Fibroblast of skin of scalp (primary cell): ENCODE measurements at places on chromosomes 1 and 21.
A peak's percentile ranks its signal among the peaks of the same experiment; 100 is the strongest.

DNA sequence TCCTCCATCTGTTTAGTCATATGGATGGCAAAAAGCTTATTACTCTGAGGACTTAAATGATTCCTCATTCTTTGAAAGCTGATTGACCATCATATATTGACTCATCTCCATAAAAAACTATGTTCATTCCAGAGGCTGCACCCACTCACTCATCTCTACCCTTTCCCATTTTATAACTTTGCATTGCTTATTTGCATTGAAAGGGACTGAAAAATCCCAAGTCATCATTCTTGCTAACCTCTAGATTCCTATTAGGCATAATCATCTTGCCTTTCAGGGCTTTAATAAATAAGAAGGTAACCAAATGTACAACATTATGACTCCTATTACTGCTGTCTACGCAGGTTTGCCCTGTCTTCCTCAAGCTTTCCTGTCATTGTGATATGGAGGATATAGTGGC lies 1180.3 kb upstream of the B3GALT2 start:
- DNase-seq = peak; percentile 46

DNA sequence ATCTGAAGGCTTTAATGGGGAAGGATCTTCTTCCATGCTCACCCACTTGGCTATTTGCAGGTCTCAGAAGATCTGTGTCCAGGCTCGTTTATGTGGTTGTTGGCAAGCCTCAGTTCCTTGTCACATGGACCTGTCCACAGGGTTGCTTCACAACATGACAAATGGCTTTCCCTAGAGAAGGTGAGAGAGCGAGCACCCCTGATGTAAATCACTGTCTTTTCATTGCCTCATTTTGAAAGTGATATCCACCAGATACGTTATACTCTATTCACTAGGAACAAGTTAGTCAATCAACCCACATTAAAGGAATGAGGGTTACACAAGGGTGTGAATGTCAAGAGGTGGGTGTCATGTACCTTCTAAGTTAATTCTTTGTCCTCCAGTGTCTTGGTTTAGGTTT lies 433.3 kb downstream of the RPS6KC1 start:
- no peak for DNase-seq

- DNase-seq = no peak
These were observed at the start of gene GPR37L1 for GRCh38 chr1:202122639-202123335. TSS of gene GPR37L1 (plus strand) at chr1:202122917. CDS start at chr1:202122964, 47 bp downstream.

DNA sequence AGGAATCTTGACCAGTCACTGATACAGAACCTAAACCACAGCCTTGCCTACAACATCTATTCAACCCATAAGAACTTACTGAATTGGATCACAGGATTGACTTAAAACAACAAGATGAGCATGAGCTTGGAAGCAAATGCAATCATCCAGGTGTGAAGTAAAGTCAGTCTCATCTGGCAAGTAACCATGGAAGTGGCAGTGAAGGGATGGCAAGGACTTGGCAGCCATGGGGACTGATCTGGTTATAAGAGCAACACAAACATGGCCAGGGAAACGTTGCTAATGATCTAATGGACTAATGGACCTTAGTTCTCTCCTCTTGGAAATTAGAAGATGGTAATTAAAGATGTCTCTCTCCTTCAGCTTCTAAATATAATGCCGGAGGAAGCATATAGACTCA lies 133.1 kb downstream of the VAV3 start:
- no peak for DNase-seq

- no peak for DNase-seq
These were observed 54.2 kb downstream of the HSPG2 start for GRCh38 chr1:21882721-21883415.

DNA sequence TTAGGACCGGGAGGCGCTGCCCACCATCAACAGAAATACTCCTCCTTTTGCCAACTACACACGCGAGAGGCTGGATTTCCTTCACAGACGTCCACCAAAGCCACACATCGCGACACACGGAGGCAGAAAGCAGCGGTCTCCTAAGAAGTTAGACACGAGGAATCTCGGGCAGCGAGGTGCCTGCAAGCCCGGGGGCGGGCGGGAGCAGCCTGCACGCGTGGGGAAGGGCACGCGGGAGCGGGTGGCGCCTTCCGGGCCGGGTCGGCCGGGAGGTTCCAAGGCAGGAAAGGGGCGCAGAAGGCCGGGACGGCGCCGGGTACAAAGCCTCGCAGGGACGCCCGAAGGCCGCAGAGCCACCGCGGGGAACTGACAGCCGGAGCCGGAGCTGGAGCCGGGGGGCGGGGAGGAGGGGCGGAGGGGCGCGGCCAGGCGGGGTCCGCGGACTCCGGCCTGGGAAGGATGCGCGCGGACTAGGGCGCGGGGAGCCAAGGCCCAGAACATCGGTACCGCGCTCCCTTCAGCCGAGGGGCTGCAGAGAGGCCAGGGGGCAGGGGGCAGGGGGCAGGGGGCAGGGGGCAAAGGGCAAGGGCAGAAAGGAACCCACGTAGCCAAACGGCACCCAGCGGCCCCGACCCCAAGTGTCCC lies 722 bp downstream of the NPHP4 start:
- peak; percentile 20 for DNase-seq

GRCh38 chr1:93219443-93219842 lies 38.9 kb downstream of the CCDC18 start:
- DNase-seq = no peak

DNA sequence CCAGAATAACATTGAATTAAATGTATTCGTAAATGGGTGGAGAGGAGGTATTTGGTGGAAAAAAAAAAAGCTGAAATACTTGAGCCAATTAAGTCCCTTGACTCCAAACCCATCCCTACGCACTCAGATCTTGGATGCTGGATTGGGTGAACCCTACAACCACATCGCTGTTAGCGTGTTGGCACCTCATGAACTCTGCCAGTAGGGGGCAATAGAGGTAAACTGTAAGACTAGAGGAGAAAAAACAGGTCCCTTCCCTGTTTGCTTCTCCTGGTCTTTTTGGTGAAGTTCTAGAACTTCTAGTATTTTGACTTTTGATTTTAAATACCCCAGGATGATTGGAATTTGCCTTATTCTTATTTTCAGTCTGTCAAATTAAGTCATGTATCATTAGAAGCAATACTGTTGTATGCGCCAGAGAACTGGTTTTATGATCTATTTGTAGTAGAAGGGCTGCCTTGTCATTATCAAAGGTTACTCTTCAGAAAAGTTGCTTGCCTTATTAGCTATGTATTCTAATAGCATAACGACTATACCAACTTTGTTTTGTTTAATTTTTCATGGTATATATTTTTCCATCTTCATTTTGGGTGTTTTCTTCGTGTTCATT lies 1.9 kb upstream of the OR13G1 start:
- peak; percentile 1 for DNase-seq

DNA sequence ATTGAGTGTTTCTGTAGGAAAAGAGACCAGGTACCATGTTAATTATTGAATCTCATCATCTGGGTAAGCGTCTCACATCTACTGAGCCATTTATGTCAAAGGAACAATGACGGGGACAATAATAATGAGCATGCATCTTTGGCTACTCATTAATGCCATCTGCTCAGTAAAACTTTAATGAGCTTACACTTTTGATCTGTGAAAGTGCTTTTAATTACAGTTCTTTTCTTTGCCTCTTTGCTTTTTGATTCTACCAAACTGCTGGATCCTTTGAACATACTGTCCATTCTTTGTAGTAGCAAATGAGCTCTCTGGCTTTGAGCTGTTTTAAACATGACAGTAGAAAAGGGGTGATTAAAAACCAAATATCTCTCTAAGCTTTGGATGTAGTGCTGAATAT lies 181.2 kb upstream of the IVNS1ABP start:
- DNase-seq = no peak

- DNase-seq = no peak
These were observed 190.0 kb upstream of the SAMSN1 start for GRCh38 chr21:14736162-14736561.

DNA sequence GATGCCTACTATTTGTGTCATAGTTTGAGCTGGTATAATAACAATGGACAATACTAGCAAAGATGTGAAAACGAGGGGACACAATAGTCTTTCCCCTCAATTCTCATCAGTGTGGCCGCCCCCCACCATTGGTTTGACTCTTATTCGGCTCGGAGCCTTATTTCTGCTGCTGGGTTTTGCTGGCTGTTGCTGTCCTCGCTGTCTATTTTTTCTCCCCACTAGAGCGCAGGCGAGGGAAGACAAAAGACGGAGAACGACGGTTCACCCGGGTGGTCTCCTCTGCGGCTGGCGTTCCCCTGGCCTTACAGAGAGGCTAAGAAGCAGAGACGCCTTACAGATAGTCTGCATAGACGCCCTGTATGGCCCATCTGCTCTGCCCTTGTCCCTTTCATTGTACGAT lies 19.4 kb downstream of the CLIC6 start:
- DNase-seq = no peak

DNA sequence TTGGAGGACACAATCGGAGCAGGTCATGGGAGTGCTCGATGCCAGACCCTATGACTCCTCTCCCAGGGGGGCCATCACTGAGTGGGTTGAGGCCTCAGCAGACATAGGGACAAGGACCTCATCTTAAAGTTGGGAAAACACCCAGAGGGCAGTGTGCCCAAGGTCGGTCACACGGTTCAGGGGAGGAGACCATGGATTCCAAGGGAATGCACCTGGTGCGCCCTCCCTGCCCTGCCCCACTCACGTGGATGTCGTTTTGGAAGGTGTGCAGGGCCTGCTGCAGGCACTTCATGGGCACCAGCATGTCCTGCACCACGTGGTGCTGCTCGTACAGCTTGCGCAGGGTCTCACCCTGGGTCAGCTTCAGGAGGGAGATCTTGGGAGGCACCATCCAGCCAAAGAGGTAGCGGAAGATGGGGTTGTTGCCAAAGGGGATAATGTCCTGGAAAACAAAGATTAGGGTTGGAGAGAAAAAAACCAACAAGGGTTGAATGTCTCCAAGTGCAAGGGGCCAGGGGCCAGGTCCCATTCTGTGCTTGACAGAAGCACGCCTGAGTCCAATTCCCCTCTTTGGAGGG lies 33.1 kb downstream of the DHCR24 start:
- DNase-seq = no peak

GRCh38 chr1:43273708-43274107 lies 3.9 kb downstream of the TMEM125 start:
- no peak for DNase-seq

DNA sequence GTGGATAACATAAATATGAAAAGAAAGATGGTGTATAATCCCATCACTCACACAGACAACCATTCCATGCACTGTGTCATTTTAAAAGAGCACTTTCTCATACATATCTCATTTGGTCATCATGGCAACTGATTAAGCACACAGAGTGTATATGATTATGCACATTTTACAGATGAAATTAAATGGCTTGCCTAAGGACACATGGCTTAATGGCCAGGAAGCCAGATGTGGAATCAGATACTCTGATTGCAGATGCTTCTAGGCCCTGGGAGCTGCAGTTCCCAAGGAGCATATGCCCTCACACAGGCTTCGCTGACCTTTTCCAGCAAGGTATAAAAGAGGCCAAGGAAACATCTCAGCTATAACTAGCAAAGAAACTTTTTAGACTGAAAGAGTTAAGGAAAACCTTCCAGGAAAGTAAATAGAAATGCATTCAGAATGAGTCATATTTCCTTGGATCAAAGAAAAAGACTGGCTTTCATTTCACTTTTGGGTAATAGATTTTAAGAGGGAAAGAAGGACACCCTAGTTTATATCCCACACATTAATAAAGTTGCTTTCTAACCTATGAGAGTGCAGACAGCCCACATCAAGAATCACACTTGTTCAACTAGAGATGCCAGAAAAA lies 19.6 kb upstream of the FAM89A start:
- peak; percentile 25 for DNase-seq
